Activated CD4-positive, alpha-beta memory T cell treated with anti-CD3 and anti-CD28 coated beads for 36 hours (primary cell): ENCODE measurements at places on chromosomes 5 and 9. TPM values are rescaled to one million over a fixed set of nuclear protein-coding genes. Genes with fewer than 3 reads are reported as not detected.
A peak's percentile ranks its signal among the peaks of the same experiment; 100 is the strongest.

DNA sequence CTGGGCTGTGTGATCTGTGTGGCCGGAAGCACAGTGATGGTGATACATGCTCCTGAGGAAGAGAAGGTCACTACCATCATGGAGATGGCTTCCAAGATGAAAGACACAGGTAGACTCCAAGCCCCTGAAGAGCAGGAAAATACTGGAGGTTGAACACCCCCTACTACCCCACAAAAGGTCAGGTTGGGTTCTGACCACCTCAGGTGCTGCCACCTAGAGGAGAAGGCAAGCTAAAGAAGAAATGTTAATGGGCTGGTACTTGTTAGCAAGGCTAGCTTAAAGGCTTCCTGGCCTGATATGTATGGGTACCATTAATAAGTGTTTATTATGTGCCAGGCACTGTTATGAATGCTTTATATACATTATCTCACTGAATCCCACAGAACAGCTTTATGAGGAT, 11.7 kb downstream of the NIPAL4 start:
- peak; percentile 40 for DNase-seq

RPL7A gene
- total RNA-seq: 3,454 TPM

DNA sequence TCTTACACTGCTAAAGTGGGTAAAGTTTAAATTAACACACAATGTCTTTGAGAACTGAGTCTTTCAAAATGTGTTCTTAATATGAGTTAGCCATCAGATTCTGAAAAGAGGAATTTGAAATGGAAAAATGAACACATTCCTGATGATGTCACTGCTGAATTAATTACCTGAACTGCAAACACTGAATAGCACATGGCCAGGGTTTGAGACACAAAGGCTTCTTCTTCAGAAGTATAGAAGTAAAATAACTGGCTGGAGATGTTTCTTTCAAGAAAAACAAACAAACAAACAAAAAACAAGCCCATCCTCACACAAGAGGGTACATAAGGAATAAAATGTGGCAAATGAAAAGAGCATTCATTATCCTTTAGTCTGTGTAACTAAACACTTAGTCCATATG, 7.1 kb downstream of the GLIS3 start:
- DNase-seq: no peak

DNA sequence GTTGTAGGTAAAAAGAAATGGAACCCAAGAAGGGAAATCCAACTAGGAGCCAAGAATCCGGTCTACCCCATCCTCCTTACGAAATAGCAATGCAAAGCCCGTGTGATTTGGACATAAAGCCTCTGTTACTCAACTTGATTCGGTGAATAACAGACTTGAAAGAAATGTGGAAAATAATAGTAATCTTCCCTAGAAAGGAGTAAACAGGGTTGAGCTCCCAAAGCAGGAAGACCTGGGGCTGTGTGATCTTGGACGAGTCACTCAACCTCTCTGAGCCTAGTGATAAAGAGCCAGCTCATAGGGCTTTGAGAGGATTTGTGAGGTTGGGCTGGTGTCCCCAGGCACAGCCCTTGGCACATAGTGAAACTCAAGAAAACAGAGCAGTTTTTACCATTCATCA, 42.7 kb upstream of the IL17B start:
- no peak for DNase-seq

- DNase-seq: no peak
These were observed 96.5 kb downstream of the SH3TC2 start for GRCh38 chr5:148966348-148966747.

- peak; percentile 66 for DNase-seq
These were observed 743 bp downstream of the NR3C1 start for GRCh38 chr5:143402553-143403333.

- no peak for DNase-seq
These were observed 222.3 kb downstream of the ARL15 start for GRCh38 chr5:54088081-54088480.

DNA sequence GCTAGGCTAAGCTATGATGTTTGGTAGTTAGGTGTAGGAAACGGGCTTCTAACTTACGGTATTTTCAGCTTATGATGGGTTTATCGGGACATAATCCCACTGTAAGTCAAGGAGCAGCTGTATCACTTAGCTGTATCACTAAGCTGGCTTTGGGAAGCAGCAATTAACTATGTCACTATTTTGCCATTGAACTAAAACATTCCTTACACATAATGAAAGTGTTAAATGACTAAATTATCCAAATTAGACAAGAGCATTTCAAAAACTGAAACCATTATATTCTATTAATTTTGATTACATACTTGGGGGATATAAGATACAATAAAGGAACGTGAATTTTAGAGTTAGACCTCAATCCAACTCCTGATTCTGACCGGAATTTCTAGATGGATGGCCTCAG, 188.3 kb downstream of the AGTPBP1 start:
- no peak for DNase-seq

- DNase-seq: no peak
These were observed 13.9 kb upstream of the BASP1 start for GRCh38 chr5:17203329-17204132.

CCNI2 gene
- 2.7 TPM for total RNA-seq
